ENCODE measurements at places on chromosomes 2 and 18. TPM values are rescaled to one million over a fixed set of nuclear protein-coding genes. Genes with fewer than 3 reads are reported as not detected.

DNA sequence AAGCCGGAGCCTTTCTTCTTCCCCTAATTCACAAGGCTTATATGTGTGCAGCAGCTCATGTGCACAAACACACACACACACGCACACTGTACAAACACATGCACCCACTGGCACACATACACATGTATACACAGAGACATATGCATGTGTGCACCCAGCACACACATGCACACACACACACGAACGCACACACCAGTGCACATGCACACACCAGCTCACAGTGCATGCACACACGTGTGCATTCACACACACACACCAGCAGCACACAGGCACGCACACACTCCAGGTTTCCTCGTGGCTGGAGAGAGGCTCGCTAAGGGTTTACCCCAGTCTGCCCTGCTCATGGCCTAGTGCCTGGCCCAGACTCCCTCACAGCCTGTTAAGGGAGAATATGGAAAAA, 234.0 kb downstream of the EIPR1 start:
- no peak for DNase-seq

- DNase-seq = no peak
These were observed 38.7 kb downstream of the PKDCC start for GRCh38 chr2:42086500-42086953.

DNA sequence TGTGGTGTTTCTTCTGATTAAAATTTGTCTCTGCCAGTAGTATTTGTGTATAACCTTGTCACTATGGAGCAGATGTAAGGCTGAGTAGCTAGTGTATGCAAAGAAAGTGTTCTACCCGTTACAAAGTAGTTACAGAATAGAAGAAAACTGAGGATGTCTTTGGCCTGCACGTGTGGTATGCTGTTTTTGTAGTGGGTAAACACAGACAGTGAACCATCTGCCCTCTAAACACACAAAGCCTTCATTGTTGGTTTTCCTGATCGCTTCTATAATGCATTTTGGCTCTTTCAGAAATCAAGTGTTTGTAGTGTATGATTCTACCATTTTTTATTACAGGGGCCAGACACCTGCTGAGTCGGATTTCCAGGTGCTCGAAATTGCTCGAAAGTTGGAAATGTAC, 61.5 kb downstream of the FARP2 start:
- DNase-seq = no peak

CAPN14 gene
- total RNA-seq = 0.12 TPM

VSNL1 gene
- 26.6 TPM for total RNA-seq

DNA sequence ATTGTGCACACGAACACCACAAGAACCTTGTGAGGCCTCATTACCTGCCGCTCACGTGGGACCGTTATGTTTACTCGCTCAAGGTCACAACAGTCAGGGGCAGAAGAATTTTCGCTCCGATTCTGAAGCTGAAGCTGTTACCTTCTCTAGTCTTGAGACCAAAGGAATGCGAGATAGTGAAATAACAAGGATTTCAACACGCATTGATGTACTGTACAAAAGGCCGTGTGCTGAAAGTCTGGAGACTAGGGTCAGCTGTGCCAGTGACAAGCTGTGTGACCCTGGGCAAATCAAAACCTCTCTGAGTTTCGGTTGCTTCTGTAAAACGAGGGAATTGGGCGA, 583 bp downstream of the NEMP2 start:
- DNase-seq = no peak

GRCh38 chr2:64454386-64455332, 697 bp downstream of the LGALSL start:
- peak; percentile 69 for DNase-seq

PRSS56 gene
- 0.16 TPM for total RNA-seq

GRCh38 chr18:58597649-58598048, 31.2 kb downstream of the ALPK2 start:
- DNase-seq = no peak

Measured in left cardiac atrium (tissue), 4 donors.